ENCODE measurements at places on chromosomes 7 and 10.

DNA sequence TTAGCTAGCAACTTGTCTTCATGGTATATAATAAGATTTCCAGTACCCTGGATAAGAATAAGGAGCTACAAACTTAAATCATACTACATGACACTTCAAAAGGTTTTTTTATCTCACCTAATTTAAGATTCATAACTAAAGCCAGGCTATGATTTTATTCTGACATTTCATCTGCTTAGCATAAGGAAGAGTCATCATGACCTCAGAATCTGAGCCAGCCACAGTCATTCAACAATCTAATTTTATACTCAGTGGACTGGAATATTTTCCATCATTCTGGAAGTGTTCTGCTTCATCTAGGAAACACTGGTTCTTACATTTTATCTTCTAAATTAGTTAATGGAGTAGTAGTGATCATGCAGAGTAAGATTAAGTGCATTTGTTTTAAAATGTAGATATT is 102.1 kb upstream of the KCND2 start:
- DNase-seq: no peak

DNA sequence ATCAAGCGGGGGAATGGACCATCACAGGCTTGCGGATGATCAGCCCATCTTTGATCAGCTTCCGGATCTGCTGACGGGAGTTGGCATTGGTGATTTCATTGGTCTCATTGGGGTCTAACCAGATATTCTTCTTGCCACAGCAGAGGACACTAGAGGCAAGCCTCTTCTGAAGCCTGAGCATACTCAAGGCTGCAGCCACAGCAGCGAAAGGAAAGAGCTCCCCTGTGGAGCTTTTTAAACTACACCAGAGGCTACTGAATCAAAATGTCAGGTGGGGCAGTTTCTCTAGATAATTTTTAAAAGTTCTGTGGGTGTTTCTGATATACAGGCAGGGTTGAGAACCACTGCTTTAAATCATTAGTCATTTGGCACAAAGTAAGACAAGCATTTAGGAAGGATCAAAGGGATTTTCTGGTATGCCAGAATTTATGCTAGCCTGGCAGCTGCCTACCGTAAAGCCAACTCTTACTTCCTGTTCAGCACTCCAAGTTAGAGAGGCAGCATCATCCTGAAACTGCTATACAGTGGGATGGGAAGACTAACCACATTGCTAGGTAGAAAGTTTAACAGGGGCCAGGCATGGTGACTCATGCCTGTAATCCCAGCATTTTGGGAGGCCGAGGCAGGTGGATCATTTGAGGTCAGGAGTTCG is 7.0 kb downstream of the NAPEPLD start:
- DNase-seq: no peak

GRCh38 chr10:5665373-5666007 is 905 bp downstream of the ASB13 start:
- no peak for DNase-seq

GRCh38 chr7:149209518-149210269 is 14.3 kb downstream of the ZNF282 start:
- DNase-seq: peak; percentile 36

- no peak for DNase-seq
These were observed 594.8 kb upstream of the FZD8 start for GRCh38 chr10:36236931-36237330.

GRCh38 chr10:57627642-57628178 is 640.0 kb downstream of the IPMK start:
- no peak for DNase-seq

GRCh38 chr10:103845972-103846371 is 9.4 kb downstream of the SH3PXD2A start:
- DNase-seq: no peak

DNA sequence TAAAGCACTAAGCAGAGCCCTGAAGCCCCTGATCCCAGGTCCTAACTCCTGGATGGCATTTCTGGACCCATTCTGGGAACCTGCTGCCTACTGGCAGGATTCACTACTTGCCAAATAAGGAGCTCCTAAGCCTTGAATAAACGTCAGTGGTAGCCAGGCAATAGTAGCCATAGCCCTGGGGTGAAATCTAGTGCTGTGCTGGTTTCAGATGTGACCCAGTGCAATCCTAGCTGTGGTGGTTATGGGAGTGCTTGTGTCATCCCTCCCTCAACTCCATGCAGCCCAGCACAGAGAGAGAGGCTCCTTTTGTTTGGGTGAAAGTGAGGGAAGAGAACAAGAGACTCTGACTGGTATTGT is 43.7 kb downstream of the PCLO start:
- no peak for DNase-seq

DNA sequence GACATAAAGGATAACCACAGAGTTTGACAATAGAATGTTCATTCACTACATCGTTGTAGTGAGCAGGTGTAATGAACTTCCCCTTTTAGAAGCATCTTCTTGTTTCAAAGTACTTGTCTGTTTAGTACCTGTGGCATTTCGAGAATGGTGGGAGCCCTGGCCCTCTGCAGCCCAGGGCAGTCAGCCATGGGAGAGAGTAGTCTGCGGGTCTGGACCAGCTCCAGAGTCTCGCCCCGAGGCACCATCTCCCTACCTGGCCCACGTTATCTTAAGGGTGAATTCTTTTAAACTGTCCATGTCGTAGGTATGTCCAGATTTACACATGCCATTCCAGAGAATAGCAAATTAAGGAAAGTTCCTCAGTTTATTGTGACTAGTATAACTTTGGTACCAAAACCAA is 99.7 kb downstream of the BMPR1A start:
- no peak for DNase-seq

- no peak for DNase-seq
These were observed 28.4 kb downstream of the TNRC18 start for GRCh38 chr7:5395246-5395645.

GRCh38 chr10:43781480-43782361 is 133.0 kb upstream of the ZNF32 start:
- DNase-seq: no peak

- DNase-seq: no peak
These were observed 28.4 kb upstream of the SEMA3E start for GRCh38 chr7:83677180-83677866.

DNA sequence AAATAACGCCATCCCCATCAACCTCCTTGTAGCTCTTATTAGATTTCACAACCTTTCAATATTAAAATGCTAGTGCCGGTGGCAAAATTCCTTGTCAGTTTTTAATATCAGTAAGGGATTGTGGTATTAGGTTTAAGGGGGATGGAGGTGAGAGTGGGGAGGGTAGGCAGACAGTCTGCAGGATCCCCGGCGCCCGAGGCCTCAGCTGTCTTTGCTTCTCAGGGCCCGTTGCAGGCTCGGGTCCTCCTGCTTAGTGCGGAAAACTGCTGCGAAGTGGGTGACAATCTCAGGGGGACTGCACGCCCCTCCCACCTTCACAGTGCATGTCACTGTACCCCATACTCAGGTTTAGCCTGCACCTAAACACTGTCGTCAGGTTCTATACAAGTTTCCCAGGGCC is 274.3 kb upstream of the PODXL start:
- DNase-seq: no peak

DNA sequence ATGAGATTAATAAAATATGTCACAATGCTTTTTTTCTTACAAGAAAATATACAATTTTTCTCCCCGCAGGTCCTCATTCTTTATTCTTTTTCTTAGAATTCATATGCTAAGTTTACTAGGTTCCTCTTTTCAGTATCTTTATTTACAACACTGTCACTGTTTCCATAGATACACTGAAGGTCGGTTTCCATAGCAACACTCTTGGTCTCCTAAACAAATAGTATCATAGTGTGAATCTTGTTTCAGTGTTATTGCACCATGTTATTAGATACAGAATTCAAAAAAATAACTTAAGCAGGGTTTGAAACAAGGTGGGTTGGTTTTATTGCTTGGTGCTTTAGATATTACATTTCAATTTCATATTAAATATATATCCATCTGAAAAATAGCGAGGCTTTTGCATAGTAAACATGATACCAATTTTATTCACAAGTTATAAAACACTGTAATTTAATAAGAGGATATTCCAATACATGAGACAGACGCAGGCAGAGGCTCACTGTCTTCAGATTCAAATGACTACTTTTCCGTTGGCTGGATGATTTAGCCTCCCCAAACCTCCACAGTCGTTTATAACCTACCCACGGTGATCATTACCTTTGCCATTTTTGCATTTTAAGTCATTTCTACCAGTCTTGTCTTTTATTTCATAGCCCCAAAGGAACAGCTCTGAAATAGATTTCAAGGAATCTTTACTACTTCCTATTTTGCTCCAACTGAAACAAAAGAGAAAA is 88.9 kb upstream of the KLF6 start:
- DNase-seq: no peak

DNA sequence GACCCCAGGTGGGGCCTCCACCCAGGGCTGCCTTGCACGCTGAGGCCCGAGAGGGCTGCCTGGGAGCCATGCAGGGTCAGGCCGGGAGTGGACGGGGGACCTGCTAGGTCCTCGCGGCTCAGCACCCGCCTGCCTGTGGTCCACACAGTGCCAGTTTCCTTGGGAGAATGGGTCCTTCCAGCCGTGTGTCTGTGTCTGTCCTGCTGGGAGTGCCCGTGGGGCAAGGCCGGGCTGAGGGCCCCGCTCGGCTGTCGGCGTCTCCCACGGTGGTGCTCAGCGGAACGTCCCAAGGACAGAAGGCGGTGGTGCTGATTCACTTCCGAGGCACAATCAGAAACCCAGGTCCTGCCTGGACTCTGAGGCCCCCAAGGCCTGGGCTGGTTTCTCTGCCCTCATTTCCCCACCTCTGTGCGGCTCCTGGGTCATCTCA is 23.2 kb upstream of the GTPBP4 start:
- DNase-seq: no peak

DNA sequence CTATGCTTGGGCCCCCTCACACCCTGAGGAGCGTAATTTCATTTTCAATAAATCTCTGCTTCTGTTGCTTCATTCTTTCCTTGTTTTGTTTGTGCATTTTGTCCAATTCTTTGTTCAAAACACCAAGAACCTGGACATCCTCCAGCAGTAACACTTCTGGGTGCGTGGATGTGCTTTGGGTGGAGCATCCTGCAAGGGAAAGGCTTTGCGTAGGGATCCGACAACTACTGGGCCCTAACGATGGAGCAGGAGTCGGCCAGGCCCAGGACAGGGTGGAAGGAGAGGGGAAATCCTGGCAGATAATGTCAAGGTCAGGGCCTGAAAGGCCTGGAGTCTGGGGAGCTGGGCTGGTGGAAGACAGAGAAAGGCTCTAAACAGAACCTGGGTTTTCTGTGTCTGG is 231.8 kb downstream of the ADAM12 start:
- no peak for DNase-seq

- DNase-seq: no peak
These were observed 136.5 kb downstream of the JCAD start for GRCh38 chr10:29922892-29923291.

DNA sequence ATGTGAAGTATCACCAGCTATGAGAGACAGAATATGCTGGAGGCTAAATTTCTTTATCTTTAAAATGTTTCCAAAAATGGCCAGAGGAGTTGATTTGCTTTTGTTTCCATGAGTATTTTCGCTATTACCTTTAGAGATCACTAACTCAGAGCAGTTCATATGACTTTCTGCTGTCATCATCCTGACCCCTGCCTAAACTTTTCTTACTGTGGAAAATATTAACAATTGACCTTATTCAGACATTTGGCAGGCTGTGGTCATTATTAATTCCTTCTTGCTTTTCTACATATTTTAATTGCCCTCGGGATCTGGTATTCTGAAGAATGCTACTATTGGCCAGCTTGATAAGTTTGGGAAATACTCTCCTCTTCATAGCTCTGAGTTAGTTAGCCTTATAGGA is 156.5 kb downstream of the EXOC4 start:
- no peak for DNase-seq

DNA sequence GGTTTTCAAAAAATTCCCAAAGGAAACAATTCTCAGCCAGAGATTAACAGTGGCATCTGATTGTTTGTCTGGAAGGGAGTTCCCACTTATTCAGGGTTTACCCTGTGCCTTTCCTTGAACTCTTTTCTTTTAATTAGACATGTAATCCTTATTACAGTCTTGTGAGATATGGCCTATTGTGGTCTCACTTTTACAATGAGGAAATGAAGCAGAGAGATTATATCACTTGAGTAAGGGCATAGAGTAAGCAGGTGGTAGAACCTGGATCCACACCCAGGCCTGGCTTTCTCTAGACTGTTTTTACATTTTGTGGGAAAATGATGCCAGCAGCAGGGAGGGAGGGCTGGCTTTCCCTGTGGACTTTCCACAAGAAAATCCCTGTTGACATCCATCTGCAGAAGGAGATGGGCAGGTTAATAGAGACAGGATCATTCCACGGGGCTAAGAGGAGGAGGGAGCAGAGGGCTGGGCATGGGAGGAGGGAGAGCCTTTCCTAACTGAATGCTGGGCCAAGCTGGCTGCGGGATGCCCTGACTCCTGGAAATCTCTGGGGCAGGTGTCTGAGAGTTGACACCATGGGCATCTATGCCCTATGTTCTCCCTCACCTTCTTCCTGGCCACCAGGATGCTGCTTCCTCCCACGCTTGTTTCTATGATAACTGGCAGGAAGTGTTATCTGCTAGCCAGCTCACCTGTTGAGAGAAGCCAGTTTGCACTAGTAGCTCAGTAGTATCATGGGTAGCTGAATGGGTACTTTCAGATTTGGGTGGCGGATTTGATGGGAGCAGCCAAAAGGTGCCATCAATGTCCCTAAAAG is 28.7 kb upstream of the ARHGAP22 start:
- DNase-seq: no peak
